ENCODE measurements at places on chromosomes 5 and 9.

DNA sequence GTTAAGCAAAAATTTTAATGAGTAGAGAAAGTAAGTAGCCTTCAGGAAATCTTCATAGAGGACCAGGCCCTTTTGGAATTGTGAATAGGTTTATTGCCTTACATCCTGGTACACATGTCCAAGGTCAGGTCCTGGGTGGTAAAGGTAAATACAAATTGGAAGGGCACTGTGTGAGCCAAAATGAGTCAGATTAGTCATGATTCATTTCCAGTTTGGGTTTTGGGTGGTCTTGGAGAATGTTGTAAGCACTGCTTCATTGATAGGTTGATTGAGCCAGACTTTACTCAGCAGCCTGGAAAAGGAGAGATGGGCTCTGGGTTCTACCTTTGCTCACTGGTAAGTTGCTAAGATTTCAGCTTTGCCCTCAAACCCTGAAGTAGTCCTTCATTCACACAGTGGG, 82.5 kb upstream of the ZNF169 start:
- DNase-seq: no peak

- no peak for DNase-seq
These were observed 122.8 kb downstream of the KIF4B start for GRCh38 chr5:155136216-155136850.

DNA sequence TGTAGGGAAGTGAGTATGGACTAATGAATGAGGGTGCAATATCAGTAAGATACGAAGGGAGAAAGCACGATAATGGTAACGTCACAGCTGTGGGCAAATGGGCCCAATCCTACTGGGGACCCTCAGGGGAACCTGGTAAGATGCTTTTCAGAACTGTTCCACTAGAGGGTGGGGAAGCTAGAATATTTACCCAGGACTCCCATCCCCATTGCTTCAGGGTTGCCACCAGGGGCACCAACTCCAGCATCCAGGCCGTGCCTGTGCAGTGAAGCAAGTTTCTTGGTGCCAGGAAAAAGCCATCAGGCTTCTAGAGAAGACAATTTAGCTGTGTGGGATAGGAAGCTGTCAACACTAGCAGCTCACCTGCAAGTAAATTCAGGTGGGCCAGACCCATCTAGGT, 409.3 kb downstream of the AGTPBP1 start:
- DNase-seq: no peak

- no peak for DNase-seq
These were observed 96.8 kb upstream of the GNA14 start for GRCh38 chr9:77744841-77745430.

GRCh38 chr5:17944046-17944445, 309.8 kb downstream of the TAF11L14 start:
- no peak for DNase-seq
